Activated B cell treated with CpG ODN at 0.5 μM for 24 hours (primary cell): ENCODE measurements at places on chromosomes 7 and 10. TPM values are rescaled to one million over a fixed set of nuclear protein-coding genes. Genes with fewer than 3 reads are reported as not detected.

DNA sequence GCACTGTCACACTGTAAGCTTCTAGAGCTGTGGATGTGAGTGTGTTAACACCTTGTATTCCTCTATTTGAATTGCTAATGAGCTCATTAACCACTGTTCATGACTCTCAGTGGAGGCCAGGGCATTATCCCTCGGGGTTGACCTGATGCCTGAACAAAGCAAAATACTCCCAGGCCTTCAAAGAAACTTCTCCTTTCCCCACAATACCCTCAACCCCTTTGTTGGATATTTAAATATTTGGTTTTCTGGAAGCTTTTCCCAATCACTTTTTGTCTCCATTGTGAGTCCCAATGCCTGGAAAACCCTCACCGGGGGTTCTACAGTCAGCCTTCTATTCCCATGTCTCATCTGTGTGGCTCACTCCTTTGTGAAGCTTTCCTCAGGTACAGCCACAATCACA, 780.1 kb downstream of the PHTF2 start:
- DNase-seq: no peak

GRCh38 chr10:2619916-2620315, 447.4 kb upstream of the PFKP start:
- DNase-seq: no peak

STEAP1B gene
- total RNA-seq: 96.4 and 117 TPM in 2 replicates

TMEM229A gene
- not detected in 2 replicates for total RNA-seq

DNA sequence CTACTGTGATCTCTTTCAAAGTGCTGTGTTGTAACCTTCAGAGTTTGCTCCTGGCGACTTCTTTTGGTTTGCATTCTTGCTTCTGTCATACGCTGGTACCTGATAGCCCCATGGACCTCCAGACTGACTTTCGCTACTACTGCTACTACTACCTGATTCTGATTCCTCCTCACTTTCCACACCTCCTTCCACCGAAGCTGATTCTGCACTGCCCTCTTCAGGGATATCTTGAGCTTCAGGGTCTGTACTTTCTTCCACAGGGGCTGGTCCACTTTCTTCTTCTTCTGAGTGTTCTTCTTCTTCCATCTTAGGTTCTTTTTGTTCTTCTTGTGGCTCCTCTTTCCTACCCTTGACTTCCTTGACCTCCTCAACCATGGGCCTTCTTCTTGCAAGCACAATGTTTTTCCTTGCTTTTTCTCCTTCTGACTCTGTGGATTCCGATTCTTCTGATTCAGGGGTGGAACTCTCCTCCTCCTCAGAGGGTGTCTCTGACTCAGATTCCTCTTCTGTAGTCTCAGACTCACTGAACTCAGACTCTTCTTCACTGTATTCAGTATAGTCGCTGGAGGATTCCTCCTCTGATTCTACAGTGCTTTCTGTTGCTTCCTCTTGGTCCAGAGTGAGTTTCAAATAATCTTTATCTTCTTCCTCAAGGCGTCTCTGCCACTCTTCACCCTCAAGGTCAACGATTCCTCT, 992.2 kb downstream of the PCDH15 start:
- no peak for DNase-seq

DNA sequence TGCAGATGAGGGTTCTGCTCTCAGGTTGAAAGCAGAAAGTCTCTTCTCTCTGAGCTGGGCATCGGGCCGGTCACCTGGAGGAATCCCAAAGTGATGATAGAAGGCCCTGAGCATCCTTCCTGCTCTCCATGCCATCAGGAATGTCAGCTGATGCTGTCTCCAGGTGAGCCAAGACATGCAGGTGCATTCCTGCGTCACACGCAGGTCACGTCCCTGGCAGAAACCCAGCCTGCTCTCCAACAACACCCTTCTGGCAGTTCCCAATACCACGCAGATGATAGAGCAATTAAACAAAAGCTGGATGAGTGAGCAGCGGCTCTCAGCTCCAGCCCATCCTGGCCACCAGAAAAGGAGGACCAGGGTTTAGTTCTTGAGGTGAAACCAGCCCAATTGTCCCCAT, 6.9 kb upstream of the WIPI2 start:
- DNase-seq: no peak

- no peak for DNase-seq
These were observed 293.2 kb downstream of the GRID1 start for GRCh38 chr10:86073199-86073977.
